HS-27A (cell line): ENCODE measurements at places on chromosomes 6 and 20.

DNA sequence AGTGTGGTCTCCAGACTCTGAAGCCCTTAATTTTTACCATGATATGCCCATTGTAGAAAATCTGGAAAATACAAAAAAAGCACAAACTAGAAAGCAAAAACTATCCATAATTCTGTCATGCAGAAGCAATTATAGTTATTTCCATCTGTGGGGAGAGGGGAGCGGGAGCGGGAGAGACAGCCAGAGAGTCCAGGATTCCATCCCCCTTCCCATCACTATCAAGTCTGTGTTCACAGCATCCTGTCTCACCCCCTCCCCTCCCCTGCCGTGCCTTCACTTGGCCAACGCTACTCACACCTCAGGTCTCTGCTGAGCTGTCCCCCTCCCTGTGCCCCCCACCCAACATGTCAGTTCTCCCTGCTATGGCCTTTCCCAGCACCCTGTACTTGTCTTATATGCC lies 14.5 kb downstream of the RIMS4 start:
- DNase-seq, result no peak

DNA sequence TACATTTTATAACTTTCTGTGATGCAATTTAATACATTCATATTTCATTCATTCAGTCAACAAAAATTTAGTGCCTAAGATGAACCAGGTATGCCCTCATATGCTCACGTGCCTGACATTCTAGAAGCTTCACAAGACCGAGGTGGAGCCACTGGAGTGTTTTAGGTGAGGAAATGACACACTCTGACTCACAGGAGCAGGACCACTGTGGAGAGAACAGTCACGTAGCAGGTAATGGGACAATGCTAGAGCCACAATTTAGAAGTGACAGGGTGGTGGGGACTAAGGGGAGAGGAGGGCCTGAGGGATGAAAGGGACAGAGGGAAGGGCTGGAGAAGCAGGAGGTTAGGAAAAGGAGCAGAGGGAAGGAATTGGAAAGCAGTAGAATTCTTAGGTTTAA lies 17.6 kb upstream of the HLA-A start:
- DNase-seq, result no peak

GRCh38 chr20:46784436-46785127 lies 75.1 kb downstream of the SLC2A10 start:
- no peak for DNase-seq

DNA sequence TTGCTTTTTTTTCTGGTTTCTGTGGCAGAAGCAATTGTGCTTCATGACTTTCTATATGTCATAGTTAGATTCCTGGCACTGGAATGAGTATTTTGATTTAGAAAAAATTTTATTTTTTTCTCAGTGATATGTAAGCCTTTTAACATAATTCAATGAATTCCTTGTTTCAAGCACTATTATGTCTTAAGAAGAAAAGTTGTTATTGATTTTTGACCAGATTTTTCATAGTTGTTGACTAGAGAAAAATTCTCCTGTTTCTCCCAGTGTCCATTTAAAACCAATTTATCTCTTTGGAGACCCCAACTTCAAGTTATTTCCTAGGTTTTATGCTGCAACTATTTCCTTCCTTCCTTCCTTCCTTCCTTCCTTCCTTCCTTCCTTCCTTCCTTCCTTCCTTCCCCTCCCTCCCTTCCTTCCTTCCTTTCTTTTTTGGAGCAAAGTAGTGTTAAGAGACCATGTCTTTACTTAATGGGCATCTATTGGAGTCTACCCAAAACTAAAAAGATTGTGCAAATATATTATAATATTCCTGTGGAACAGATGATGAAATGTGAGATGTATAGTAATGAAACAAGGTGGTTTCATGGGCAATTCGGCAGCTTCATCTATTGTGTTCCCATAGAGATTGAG lies 346.9 kb downstream of the RNF144B start:
- no peak for DNase-seq

DNA sequence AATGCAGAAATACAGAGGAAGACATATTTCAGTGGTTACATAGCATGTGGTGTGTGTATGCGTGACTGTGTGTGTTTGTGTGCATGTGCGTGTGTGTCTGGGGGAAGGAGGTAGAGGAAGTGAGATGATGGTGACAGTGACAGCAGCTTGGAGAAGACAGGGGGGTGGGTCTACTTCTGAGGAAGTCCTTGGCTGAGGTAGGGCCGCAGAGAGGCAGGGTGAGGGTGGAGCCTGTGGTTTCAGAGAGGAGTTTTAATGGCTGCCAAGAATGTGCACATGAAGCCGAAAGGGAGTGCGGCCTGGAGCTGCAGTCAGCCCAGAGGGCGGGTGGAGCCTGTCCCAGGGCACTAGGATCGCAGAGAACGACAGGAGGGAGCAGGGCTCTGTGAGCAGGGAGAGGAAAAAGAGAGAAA lies 22.7 kb upstream of the RNF24 start:
- DNase-seq, result no peak
